ENCODE measurements at places on chromosomes 5 and 9.

GRCh38 chr5:137329586-137330296 is 169.4 kb downstream of the SPOCK1 start:
- DNase-seq: no peak

- no peak for DNase-seq
Observed at GRCh38 chr5:81359108-81359507, 34.8 kb downstream of the ACOT12 start.

- DNase-seq: peak; percentile 73
Observed at GRCh38 chr5:102722931-102723330, 32.2 kb upstream of the PAM start.

GRCh38 chr5:53411388-53411787 is 69.0 kb upstream of the FST start:
- DNase-seq: no peak

- no peak for DNase-seq
Observed at GRCh38 chr5:103178167-103178566, 58.1 kb downstream of the PPIP5K2 start.

- peak; percentile 3 for DNase-seq
Observed at GRCh38 chr5:17896605-17897004, 262.3 kb downstream of the TAF11L14 start.

DNA sequence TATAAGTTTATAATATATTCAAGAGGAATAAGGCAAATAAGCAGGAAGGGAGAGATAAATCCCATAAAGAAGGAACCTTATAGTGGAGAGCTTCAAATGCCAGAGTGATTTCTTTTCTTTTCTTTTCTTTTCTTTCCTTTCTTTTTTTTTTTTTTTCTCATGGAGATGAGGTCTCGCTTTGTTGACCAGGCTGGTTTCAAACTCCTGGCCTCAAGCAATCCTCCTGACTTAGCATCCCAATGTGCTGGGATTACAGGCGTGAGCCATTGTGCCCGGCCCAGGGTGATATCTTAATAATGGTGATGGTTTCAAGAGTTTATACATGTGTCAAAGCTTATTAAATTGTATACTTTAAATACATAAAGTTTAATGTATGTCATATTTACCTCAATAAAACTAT is 19.6 kb upstream of the FOCAD start:
- DNase-seq: no peak

DNA sequence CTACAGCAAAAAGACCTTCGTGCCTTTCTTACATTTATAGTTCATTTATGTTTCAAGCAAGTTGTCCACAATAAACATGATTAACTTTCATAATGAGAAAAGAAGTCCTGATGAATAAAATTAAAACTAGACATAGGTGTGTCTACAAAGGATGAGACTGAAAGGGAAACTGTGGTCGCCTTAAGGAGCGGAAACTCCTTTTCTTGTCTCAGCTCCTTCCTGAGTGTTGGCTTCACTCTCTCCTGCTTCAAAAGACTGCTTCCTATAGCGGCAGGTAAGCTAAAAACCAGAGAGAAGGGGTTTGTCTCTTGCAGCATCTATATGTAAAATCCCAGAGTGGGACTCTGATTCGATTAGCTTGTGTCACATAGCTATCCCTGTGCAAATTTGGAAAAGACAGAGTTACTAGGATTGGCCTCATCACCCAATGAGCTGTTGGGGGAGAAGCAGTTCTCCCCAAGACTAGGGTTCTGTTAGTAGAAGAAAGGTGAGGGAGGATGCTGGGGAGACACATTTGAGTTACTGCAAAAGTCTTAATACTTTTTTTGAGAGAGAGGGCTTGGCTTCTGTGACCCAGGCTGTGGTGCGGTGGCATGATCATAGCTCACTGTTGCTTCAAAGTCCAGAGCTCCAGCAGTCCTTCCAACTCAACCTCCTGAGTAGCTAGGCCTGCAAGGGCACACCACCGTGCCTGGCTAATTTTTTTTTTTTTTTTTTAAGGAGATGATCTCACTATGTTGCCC is 16.8 kb upstream of the CTSL start:
- DNase-seq: no peak

DNA sequence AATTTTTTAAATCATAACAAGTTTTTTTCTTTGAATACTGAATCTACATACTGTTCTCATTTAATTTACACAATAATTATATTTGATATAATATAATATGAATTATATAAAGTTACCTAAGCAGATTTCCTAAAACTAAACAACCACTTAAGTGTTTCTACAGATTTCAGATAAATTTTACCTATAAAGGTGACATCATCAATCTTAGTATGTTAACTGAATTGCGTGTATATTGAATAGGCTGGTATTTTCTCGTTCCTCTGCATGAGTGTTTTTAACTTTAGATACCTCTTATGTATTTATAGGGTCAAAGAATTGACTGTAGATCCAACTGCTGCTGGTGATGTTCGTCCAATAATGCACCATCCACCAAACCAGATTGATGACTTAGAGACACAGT is 30.3 kb downstream of the DIMT1 start:
- DNase-seq: no peak

DNA sequence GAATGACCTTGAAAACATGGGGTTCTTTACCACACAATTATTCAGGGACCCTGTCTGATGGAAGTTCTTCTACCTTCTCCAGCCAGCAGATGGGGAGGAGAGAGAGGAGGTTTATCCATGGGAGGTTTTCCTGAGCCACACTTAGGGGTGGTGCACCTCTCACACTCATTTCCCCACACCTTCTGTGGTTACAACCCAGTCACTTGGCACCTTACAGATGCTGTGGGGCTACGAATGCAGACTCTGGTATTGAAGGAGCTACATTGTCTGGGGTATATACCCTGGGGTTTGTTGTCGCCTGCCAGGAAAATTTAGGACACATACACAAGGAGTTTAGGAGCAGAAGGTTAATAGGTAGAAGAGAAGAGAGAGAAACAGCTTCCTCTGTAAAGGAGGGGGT is 67.5 kb downstream of the F2RL2 start:
- no peak for DNase-seq

GRCh38 chr5:65699338-65699737 is 22.6 kb downstream of the SGTB start:
- no peak for DNase-seq

DNA sequence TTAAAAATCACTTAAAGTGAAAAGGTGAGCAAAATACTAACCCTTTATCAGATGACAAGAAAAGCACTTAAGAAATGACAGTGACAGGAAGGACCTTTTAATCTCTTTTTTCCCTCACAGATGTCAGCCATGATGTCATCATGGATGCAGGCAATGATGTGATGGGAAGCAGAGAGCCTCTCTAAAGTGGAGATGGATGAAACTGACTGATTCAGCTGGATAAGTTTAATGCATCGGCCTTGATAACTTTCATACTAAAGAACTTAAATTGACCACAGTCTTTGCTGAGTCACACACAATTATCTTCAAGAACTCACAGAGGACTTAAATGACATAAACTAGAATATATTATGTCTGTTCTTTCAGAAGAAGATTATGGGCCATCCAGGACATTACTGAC is 153.2 kb upstream of the FGF10 start:
- no peak for DNase-seq

GRCh38 chr9:27703216-27703980 is 130.1 kb upstream of the C9orf72 start:
- DNase-seq: no peak

- no peak for DNase-seq
Observed at GRCh38 chr5:16600397-16600796, 16.4 kb downstream of the RETREG1 start.

DNA sequence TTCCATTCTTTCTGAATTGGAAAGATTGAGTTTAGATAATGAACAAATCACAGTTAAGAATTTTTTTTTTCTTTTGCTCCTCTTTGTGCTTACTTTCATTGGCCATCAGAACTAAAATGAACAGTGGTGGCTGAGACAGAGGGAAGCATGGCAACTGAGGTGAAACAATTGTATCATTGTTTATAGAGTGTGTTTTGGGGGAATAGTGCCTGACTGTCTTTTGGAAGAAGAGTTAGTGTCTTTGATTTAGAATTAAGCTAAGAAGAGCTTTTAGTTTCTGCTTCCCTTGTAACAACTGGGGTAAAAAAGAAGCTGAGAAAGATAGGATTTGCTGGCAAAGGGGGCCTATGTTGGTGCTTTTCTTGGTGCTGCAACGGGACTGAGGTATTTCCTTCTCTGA is 24.0 kb downstream of the HSD17B4 start:
- no peak for DNase-seq

All from AG10803 (cell line).